ENCODE measurements at places on chromosomes 11 and 22. TPM values are rescaled to one million over a fixed set of nuclear protein-coding genes. Genes with fewer than 3 reads are reported as not detected.

The EWSR1 gene
- total RNA-seq: 183 TPM

The RAG1 gene
- total RNA-seq: 0.71 TPM

The GALNT18 gene
- 57.4 TPM for total RNA-seq

The UPK3A gene
- total RNA-seq: not detected

The ADAMTS15 gene
- 10.5 TPM for total RNA-seq

The OR2D2 gene
- not detected for total RNA-seq

The CREB3L1 gene
- total RNA-seq: 8.7 TPM

The ANO1 gene
- 107 TPM for total RNA-seq

The GGT5 gene
- 31.8 TPM for total RNA-seq

The TYR gene
- total RNA-seq: not detected

The NEFH gene
- 1.2 TPM for total RNA-seq

The MORC2 gene
- 28.8 TPM for total RNA-seq

The OR2AG2 gene
- total RNA-seq: not detected

The PYGM gene
- total RNA-seq: 19.8 TPM

The SCGB2A2 gene
- not detected for total RNA-seq

The TRPC6 gene
- total RNA-seq: 55.5 TPM

The LINC01488 gene
- total RNA-seq: not detected

The EHBP1L1 gene
- total RNA-seq: 472 TPM

The LRP4 gene
- total RNA-seq: 7.4 TPM

The KRTAP5-11 gene
- total RNA-seq: not detected

The OR52A5 gene
- total RNA-seq: not detected

The HBG2 gene
- not detected for total RNA-seq

The KRTAP5-1 gene
- not detected for total RNA-seq

The GLYATL2 gene
- not detected for total RNA-seq

The APLNR gene
- total RNA-seq: 5.6 TPM

The LMF2 gene
- 51.4 TPM for total RNA-seq

The MUC5AC gene
- under 0.01 TPM for total RNA-seq

The CBX7 gene
- total RNA-seq: 251 TPM

The GPR83 gene
- total RNA-seq: 0.17 TPM

The OR51B5 gene
- not detected for total RNA-seq

The ALDH3B2 gene
- not detected for total RNA-seq

The FDXACB1 gene
- 0.83 TPM for total RNA-seq

The MS4A6E gene
- not detected for total RNA-seq

The RPS19BP1 gene
- 160 TPM for total RNA-seq

The SYT13 gene
- total RNA-seq: 0.83 TPM

The CRYAB gene
- 400 TPM for total RNA-seq

The SELENOM gene
- total RNA-seq: 1,433 TPM

The MUS81 gene
- total RNA-seq: 56.7 TPM

The CASP5 gene
- 0.50 TPM for total RNA-seq

The FAM227A gene
- total RNA-seq: 0.33 TPM

The APOBEC3H gene
- total RNA-seq: not detected

The PGA5 gene
- total RNA-seq: 0.86 TPM

The DTX4 gene
- total RNA-seq: 8.8 TPM

The CCDC73 gene
- not detected for total RNA-seq

The ADM2 gene
- total RNA-seq: not detected

The TTC28 gene
- total RNA-seq: 35.6 TPM

All from esophagus muscularis mucosa (tissue), 4 donors.